CD14-positive monocyte (primary cell): ENCODE measurements at places on chromosomes 11 and 22. TPM values are rescaled to one million over a fixed set of nuclear protein-coding genes. Genes with fewer than 3 reads are reported as not detected.
A peak's percentile ranks its signal among the peaks of the same experiment; 100 is the strongest.

PLEKHB1 gene
- polyA plus RNA-seq = 0.25 TPM

TRIM48 gene
- not detected for polyA plus RNA-seq

DNA sequence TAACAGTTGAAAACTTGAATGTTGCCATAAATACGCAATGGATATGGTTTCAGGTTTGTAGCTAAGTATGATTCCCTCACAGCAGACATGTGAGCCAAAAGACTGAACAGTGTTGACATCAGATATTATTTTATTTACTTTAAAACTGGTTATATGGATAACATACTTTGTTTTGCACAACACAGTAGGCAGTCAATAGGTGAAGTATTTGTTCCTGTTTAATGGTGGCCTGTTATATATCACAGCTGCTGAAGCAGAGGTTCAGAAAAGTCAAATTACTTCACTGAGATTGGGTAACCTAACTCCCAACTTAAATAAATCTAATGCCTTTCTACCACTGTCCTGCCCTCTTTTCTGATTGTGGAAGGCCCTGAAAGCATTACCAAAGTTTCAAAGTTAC is 44.6 kb downstream of the YAP1 start:
- DNase-seq = no peak

DNA sequence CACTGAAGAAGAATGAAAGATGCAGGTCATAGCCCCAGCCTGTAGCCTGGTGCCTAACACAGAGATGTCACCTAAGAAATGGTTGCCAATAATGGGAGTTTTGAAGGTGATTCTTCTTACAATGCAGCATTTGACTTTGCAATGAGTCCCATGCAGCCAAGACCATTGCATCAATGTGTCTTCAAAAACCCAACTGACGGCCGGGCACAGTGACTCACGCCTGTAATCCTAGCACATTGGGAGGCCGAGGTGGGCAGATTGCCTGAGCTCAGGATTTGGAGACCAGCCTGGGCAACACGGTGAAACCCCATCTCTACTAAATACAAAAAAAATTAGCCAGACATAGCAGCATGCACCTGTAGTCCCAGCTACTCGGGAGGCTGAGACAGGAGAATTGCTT is 89.3 kb upstream of the ASPHD2 start:
- DNase-seq = no peak

- no peak for DNase-seq
Measured at GRCh38 chr11:134052988-134053945, 15.6 kb upstream of the JAM3 start.

GRCh38 chr11:2930704-2931419 is 1.6 kb upstream of the PHLDA2 start:
- peak; percentile 43 for DNase-seq

DNA sequence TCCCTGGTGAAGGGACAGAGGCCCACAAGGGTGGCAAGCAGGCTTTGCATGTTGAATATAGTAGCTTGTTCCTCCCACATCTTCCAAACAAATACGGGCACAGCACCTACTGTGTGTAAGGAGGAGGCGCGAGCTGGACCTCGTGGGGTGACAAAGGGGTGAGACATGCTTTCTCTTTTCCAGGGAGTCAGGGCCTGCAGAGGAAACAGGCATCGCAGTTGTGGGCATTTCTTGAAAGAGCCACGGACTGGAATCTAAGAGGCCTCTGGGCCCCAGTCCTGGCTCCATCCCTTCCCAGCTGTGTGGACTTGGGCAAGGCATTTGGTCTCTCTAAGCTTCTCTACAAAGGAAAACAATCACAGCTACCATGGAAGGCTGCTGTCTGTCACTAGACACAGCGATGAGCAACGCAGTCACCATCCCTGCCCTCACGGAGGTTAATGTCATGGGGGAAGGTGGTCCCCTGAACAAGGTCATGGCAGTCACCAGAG is 13.0 kb upstream of the CDC42EP1 start:
- DNase-seq = no peak

- no peak for DNase-seq
Measured at GRCh38 chr11:118657709-118658428, 21.6 kb downstream of the TREH start.

DNA sequence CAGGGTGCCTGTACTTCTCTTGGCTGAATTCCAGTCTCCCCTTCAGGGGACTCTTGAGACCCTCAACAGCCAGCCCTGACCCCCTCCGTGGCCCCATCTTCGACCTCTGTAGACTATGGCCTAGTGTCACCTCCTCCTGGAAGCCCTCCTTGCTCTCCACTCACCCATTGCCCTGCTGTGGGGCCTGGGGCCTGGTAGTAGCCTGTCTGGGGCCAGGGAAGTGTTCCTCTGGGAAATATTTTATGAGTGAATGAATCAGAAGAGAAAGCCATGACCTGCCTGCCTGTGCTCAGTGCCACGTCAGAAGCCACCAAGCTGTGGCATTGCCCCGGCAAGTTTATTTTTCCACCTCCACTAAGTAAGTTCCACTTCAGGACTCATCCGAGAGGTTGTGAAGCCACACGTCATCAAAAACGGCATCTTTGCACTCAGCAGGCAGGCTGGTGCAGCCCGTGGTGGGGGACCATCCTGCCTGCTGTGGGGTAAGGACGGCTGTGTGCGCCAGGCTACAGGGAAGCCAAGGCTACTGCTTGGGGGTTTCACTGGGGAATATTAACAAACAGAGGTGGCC is 59.6 kb upstream of the PPARA start:
- no peak for DNase-seq

GRCh38 chr22:39239561-39240423 is 5.0 kb downstream of the PDGFB start:
- no peak for DNase-seq

- no peak for DNase-seq
Measured at GRCh38 chr11:11786771-11787170, 55.0 kb upstream of the USP47 start.

DNA sequence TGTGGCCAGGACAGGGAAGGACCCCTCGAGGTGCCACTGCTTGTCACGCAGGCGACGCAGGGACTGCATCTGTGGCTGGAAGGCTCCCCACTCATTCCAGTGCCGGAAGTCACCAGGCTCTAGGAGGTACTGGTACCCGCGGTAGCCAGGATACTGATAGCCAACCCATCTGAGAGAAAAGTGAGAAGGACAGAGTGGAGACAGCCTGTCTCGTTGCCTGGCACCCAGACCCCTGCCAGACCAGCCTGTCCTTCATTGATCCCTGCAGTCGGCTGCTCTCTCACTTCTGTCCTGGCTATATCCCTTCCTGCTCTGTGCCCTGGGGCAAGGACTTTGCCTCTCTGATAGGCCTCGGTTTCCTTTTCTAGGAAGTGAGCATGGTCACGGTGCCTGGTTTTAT is 9.6 kb upstream of the TPST2 start:
- no peak for DNase-seq
